AG08396 (cell line): ENCODE measurements at places on chromosomes 3 and 15.

DNA sequence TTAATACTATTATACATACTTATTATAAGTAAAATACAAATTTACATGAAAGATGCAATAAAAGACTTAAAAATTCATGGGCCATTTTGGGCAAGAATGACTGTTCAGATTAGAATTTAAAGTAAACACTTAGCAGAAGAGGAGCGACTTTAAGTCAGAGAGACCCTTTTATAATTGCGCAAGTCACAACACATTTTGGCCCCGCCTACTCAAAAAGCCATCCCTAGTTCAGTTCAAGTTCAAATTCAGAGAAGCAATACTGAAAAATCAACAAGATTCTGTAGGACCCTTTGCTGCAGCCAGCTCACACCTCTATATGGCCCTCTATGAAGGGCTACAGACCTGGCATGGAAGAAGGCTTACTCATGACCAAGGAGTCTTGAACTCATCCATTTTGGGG is 64.6 kb downstream of the PEAK1 start:
- DNase-seq: no peak

DNA sequence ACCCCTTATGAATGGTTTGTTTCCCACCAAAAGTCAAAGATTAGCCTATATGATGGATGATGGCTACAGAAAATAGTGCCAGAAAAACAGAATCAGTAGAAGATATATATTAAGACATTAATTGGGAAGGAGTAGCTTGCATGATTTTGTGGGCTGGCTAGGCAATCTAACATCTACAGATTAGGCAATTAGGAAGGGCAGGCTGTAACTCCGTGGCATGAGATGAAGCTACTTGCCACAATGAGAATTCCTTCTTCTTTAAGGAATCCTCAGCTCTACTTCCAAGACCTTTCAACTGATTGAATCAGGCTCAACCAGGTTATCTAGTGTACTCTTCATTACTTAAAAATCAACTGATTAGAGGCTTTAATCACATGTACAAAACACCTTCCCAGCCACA is 426.7 kb downstream of the LPP start:
- DNase-seq: no peak

- no peak for DNase-seq
Observed at GRCh38 chr15:46681901-46682300, 1035.4 kb upstream of the SEMA6D start.

DNA sequence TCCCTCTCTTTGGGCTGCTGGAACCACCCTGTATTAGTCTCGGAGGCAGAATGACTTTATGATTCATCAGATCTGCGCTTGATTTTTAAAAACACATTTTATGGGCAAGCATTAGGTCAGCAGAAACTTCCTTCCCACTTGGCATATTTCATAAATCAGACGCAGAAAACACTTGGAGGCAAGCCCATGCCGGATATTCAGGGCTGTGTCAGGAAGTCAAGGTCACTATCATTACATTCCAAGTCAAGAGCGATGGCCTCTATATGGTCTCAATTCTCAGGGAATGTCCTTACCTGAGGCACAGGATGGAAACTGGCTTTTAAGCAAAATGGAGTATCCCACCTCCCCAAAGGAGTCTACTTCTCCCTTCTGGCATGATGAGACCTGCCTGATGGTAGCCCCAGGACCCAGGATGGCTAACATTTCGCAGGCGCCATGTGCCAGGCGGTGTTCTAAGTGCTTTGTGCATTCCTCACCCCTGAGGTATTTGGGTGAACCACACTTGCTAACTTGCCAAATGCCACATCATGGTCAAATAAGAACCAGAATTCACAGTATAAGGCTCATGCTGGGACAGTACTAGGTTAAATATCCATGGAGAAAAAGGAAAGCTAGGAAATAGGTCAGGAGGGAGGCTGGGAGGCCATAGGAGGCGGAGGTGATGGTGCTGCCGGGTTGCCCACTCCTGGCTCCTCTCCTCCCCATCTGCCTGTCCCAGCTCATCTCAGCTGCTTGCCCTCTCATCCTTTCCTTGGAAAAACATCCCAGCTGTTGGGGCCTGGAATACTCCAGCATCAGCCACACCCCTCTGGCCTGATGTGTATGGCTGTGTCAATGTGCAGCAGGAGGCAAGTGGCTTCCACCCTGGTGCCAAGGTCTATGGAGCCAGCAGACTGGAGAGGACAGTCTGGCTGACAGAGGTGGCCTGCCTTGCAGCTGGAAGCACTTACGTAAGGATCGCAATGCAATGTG is 18.8 kb downstream of the BCL2L10 start:
- DNase-seq: peak; percentile 52

DNA sequence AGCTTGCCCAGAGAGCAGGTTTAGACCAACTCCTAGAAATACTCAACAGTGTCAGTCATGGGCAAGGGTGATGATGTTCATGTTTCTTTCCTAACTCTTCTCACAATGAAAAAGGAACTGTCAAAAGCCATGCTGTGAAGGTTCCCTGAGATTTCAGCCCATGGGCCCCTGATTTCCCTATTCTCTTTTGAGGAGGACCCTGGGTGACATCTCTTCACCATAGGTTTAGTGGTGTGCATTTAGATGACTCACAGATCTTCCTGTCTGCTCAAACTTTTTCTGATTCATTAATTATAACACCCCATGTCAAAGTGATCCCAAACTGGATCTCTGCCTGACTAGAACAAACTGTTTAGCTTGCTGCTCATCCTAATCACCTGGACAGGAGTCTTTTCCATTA is 108.0 kb downstream of the BBX start:
- no peak for DNase-seq

DNA sequence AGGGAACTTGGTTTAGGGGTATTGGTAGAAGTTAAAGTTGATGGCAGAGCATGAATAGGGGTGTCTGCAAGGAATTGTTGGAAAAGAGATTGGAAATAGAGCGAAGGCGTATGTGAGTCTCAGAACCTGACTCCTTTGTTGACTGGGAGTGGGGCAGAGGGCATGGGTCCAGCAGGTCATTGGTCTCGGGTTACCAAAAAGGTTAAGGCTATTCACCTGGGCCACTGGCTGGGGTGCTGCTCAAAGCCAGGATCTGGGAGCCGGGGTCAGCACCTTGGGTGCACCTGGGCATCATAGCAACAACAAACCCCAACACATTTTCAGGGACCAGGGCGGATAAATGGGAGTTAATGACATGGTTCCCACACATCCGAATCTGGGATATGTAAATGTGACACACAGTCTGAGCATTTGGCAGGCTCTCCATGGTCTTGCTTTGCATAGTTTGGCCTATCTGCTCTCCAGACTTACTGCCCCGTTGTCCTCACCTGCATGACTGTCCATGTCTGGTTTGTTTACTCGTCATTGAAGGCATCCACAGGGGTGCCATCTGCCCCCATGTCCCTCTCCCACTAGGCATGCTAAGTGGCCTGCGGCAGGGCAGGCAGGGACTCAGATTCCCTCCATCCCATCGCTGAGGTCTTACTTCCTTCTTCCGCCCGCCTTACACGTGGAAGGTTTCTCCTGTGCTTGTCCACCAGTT is 10.1 kb downstream of the KLF13 start:
- DNase-seq: no peak

- DNase-seq: no peak
Observed at GRCh38 chr15:64521726-64522164, 61.4 kb downstream of the ZNF609 start.

GRCh38 chr15:22954326-22954725 is 25.8 kb downstream of the CYFIP1 start:
- no peak for DNase-seq

GRCh38 chr15:64502551-64502950 is 42.2 kb downstream of the ZNF609 start:
- no peak for DNase-seq

DNA sequence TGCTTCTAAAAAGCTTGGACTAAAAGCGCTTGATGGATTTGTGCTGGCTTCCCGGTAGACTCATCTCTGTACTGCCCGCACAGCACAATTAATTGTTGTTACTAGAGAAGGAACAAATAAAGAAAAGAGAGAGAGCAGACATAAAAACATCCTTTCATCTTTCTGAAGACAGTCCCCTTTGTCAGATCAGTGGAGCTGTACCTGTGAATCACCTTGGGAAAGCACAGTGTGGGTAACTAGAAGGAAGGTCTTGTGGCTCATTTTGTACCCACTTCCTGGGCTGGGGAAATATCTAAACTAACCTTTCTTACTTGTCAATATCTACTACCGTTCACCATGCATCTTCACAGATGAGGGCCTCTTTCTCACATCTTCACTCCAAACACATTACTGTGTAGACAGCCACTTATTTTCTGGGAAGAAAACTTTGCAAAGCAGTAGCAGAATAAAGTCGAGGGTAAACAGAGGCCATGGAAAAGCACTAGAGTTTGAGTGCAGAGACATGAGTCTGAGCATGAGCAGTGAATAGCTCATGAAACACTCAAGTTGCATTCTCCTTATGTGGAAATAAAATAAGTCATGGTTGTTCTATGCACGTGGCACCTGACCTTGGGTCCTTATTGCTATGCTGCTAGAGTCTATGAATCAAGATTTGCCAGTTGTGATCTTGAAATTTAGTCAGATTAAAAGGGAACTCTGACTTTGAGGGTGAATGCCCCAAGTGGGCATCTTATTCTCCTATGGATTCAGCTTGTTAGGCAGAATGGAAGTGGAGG is 169.3 kb downstream of the LPP start:
- no peak for DNase-seq

- DNase-seq: no peak
Observed at GRCh38 chr3:36477655-36478054, 97.4 kb downstream of the STAC start.
